ENCODE measurements at places on chromosomes 1 and 21.

- DNase-seq = no peak
Measured at GRCh38 chr1:153180556-153180955, 22.7 kb upstream of the LELP1 start.

DNA sequence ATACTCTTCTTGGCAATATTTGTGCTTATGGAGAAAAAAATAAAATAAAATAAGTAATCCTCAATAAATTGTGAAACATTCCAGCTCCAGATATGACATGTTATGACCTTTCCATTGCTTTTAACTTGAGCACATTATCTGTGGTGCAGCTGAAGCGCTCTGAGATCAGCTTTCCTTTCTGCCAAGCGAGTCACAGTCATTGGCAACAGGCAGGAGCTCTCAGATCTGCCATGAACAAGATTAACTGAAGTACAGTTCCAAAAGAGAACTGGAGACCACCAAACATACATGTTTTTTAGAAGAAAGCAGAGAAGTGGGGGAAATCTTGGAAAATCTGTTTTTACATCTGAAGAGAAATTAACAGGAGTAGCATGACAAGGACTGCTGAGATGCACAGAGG, 89.2 kb upstream of the DSCAM start:
- no peak for DNase-seq

DNA sequence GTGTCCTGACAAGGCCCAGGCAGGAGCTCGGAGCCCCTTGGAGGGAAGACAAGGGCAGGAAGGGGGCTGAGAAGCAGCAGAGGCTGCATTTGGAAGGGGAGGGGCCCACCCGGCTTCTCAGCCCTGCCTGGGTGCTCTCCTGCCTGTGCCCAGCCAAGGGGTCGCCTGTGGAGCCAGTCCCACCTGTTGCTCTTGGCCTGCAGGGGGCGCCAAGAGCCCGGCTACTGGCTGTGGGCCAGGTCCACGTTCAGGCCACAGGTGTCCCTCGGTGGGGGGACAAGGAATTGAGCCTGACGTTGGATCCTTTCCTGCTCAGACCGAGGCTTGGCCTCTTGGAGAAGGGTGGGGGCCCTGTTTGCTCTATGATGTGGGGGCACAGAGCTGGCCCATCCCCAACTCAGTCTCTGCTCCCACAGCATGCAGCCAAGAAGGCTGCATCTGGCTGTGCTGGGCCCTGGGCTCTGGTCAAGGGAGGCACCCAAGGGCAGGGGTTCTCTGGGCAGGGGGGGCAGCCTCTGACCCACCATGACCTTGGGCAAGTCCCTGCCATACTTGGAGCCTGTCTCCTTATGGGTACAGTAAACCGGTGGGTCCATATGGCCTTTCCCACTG, 10.9 kb downstream of the WNT4 start:
- DNase-seq = peak; percentile 5

DNA sequence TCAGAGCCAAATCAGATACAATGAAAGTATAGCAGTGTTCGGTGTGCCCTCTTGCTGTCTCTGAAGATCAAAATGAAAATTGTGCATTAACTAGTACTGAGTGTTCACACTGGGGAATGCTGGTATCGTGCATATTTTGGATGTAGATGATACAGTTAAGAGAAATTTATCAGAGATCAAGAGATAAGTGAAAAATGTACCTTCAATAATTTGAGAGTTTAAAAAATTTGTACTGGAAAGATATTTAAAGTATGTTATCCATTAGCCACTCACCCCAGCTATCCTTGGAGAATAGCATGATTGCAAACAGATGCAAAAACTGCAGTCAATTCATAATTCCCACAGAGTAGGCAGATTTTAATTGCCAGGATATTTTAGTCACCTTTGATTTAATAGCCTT, 56.4 kb downstream of the GREM2 start:
- DNase-seq = no peak

GRCh38 chr1:30172757-30173156, 550.6 kb downstream of the MATN1 start:
- no peak for DNase-seq

GRCh38 chr1:108106775-108107174, 93.4 kb downstream of the SLC25A24 start:
- DNase-seq = peak; percentile 7

DNA sequence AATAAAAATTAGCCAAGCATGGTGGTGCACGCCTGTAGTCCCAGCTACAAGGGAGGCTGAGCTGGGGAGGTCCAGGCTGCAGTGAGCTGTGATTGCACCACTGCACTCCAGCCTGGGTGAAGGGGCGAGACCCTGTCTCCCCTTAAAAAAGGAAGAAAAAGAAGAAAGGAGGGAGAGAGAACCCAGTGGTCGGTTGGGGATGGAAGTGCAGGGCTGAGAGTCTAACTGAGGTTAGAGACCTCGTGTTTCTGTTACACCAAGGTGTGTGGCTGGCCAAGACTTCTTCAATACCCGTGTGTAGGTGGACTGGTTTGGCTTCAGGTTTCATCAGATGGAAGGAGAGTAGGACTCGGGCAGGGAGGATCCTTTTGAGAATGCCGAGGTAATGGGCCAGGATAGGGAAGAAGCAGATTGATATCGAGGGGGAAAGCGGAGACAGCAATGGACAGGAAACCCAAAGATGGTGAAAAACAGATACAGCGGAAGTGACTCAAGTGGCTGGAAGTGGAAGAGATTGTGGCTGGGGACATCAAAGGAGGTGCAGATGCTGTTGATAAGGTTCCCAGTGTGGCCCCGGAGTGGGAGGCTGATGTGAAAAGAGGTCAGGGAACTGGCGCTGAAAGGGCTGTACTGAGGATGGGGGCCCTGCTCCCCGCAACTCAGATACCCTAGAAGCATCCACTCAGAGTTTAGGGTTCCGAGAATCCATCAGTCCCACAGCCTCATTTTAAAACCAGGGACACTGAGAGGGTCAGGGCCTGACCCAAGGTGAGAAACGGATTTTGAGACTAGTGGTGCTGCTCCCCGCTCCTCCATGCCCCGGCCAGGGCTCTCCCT, 681 bp upstream of the UBXN10 start:
- DNase-seq = no peak

- no peak for DNase-seq
Measured at GRCh38 chr1:184648856-184649201, 105.8 kb downstream of the EDEM3 start.

DNA sequence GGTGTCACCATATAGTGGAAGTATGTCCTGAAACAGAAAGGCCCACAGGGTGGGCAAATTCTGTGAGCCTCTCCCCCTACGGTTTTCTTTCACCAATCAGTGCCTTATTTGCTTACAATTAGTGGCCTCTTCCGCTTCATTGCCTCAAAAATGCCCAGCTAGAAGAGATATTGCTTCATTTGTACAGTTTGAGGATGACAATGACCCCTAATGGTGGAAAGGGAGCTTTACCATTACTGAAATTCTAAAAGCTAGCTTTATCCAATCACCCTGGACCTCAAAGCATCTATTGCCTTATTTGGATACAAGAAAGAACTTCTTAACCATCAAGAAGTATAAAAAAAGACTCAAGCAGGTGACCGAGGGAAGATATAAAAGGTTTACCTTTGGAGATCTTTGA, 49.6 kb downstream of the LRRC71 start:
- no peak for DNase-seq

DNA sequence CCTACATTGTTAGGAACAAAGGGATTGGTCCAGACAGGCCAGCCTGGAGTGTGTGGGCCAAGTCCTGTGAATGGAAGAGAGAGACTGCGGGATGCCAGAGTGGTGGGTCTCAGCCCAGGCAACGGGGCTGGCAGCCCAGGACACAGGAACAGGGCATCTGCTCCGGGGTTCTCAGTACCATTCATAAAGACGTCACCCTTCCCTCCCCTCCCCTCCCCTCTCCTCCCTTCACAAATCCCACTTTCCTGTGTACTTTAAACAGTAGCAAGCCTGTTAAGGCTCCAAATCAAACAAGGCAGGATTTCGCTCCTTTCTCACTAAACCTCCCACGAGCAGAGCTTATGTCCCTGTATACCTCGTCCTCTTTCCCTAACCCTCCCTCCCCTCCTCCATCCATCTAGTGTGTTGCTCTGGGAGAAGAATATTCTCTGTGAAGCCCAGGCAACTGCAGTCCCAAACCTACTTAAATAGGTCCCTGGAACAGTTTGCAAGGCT, 4.2 kb upstream of the PLXNA2 start:
- DNase-seq = no peak

- DNase-seq = no peak
Measured at GRCh38 chr1:100296140-100296539, 30.1 kb downstream of the RTCA start.

GRCh38 chr1:117389284-117389683, 22.0 kb downstream of the MAN1A2 start:
- no peak for DNase-seq

DNA sequence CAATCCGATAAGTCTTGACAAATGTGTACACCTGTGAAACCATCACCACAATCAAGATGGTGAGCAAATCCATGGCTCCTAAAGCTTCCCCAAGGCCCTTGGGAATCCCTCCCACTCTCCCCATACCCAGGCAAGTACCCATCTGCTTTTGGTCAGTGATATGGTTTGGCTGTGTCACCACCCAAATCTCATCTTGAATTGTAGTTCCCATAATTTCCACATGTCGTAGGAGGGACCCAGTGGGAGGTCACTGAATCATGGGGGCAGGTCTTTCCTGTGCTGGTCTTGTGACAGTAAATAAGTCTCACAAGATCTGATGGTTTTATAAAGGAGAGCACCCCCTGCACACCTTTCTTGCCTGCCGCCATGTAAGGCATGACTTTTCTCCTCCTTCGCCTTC, 14.6 kb upstream of the GUCA2B start:
- DNase-seq = no peak

DNA sequence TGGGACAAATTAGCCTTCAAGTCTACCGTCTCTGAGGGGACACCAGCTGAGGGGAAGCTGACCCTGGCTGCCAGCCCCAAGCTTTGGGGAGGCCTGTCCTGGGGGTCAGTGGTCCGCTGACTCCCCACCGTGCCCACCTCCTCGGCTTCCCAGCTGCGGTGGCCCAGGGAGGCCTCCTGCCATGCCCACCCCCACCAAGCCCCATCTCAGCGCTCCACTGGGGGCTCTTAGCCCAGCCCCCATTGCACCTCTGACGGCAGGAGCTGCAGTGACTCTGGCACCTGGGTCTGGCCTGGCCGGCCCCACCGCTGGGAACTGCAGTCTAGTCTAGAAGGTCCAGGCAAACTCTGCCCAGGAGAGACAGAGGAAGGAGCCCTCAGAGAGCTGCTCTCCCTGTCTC, 30.2 kb upstream of the SIM2 start:
- no peak for DNase-seq

DNA sequence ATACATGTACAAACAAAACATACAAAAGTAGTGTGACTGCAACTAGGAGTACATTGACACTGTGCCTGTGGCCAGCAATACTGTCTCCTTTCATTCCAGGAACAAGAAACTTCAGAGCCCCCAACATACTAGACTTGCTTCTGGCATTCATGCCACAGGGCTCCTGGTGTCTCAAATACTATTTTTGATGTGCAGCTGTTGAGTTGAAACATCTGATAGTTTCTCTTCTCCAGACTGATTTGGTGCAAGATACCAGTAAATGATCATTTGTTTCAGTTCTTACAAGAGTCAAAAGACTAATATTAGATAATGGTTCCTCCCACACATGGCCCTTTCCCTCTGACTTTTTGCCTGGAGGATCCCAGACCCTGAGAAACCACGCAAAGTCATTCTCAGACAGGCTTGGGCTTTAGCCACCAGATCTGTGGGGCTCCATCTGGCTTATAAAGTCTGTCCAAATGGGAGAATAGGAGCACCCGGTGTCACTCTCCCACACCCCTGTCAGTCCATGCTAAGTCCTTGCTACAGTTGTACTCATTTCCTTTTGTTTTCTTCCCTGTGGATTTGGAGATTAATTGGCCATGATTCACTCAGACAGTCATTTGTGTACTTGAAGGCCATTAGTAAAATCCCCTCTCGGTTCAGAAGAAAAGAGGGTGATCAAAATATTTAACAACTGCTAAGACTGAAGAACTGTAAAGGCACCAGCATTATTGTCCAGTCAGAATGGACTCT, 163.5 kb upstream of the RUNX1 start:
- no peak for DNase-seq
